ENCODE measurements at places on chromosomes 1 and 21.
A peak's percentile ranks its signal among the peaks of the same experiment; 100 is the strongest.

GRCh38 chr1:209529233-209529632 is 54.3 kb upstream of the CAMK1G start:
- no peak for DNase-seq

DNA sequence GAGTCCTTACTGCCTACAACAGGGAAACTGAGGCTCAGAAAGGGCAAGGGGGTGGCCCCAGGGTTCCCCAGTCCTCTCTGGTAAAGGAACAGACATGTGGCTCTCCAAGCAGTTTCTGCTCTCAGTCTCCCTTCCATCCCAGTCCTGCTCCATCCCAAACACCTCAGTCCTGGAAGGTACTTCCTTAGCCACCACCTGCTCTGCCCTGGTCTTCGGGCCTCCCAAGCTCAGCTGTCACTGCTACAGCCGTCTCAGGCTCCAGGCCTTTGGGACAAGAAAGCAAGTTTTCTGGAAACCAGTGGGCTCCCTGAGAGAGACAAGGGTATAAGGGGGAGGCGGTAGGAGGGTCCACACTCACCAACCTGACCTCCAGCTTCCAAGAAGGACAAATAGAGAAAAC is 23.1 kb upstream of the ADGRB2 start:
- no peak for DNase-seq

GRCh38 chr1:44890007-44890406 is 47.0 kb upstream of the PTCH2 start:
- DNase-seq, result no peak

- no peak for DNase-seq
These were observed 136.6 kb upstream of the CD34 start for GRCh38 chr1:208047476-208047934.

GRCh38 chr1:37034121-37035013 is at the start of gene GRIK3:
Gene GRIK3 (minus strand): TSS chr1:37034515. CDS start chr1:37034108, 407 bp downstream.
- DNase-seq, result peak; percentile 69

GRCh38 chr1:186426118-186426517 is 34.8 kb downstream of the PDC start:
- no peak for DNase-seq

DNA sequence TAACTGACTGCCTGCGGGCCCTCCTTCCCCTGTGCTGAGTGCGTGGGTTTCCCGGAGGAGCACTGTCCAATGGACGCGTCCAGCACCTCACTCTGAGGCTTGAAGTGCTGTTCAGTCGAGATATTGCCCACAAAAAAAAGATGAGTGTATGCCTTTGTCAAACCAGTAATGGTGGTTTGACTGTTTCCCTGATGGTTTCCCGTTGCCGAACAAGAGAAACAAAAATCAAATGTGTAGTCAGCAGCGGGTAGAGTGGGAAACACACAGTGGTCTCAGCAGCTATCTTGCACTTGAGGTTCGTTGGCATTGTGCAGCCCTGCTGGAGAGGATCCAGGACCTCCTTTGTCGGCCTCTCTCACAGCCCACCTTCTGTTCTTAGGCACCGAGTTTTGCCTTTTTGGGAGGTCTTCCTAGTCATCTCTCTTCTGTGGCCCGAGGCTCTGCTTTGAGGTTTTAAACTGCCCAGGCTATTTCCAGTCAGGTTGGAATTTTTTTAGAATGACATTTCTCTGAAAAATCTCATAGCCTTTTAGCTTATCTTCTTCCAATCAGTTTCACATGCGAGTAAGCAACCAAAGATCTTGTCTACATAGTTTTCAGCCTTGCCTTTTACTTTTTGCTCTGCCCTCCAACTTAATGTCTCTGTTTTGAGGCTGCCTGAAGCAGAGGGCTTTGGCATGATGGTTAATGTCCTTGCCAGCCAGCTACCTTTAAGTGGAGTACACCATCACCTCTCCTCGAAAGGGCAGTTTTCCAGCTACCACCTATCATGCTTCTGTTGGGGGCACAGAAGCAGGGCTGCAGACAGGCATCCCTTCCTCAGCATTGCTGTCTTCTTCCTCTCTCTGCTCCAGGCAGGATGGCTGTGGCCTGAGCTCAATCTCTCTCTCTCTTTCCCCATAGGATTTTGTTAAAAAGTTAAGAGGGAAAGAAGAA is 132.3 kb downstream of the URB2 start:
- no peak for DNase-seq

DNA sequence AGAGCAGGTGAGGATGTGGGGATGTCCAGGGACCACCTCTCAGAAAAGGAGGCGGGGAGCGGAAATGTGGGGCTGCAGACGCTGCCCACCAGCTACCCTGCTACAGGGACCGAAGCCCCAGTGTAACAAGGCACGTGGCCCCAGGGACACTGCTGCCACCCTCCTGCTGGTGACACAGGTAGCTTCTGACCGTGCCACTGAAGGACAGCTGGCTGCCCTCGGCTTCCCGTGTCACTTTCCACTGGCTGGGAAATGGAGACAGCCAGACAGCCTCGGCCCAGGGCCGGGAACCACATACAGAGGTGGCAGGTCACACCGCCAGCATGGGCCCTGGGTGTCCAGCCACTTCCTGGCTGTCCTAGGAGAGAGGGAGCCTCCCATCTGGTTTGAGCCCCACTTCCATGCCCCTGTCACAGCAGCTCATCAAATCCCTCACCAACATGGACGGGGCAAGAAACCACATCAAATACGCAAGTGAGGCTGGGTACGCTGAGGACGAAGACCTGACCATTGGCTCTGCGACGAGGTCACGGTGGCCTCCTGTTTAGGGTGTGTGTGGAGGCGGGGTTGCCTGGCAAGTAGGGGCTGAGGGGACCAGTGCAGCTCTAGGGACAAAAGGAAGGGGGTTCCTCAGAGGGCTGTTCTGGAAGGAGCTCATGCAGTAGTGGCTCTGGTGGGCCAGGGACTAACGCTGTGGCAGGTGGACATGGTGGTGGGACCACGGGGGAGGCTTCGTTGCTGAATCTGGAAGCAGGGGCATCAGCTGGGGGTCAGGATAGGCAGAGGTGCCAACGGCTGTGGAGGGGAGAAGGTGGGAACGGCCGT is 5.0 kb downstream of the PEX10 start:
- no peak for DNase-seq

DNA sequence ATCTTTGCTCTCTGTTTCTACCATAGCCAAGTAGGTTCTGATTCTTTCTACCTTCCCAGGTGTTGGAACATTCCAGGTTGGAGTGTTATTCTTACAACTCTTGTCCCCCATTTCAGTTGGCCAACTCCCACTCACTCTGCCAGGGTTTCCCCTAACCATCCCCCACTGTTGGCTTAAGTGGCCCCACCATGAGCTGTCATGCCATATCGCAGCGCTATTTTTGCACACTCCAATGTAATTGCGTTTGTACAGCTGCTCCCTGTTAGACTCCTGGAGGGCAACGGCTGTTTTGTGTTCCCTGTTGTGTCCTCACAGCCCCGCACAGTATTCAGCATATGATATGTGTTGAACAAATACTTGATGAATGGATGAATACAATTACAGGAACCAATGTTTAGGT is 117.7 kb upstream of the ETS2 start:
- no peak for DNase-seq

DNA sequence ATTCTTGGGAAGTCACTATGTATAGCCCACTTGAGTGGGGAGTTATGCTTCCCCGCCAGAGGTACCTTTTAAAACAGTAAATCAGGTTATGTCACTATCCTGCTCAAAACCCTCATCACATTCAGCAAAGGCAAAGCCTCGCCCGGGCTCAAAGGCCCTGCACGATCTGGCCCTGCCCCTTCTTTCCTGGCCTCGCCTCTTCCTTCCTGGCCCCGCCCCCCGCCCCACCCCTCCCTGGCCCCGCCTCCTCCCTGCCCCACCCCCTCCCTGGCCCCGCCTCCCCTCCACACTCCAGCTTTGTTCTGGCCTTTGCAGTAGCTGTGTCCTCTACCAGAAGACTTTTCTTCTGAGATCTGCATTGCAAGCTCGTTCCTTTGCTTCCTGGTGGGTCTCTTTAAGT is 6.6 kb downstream of the LDLRAD2 start:
- no peak for DNase-seq

- DNase-seq, result no peak
These were observed 2.5 kb downstream of the CFAP126 start for GRCh38 chr1:161365207-161365606.

GRCh38 chr1:228279011-228279721 is 71.3 kb downstream of the OBSCN start:
- DNase-seq, result no peak

DNA sequence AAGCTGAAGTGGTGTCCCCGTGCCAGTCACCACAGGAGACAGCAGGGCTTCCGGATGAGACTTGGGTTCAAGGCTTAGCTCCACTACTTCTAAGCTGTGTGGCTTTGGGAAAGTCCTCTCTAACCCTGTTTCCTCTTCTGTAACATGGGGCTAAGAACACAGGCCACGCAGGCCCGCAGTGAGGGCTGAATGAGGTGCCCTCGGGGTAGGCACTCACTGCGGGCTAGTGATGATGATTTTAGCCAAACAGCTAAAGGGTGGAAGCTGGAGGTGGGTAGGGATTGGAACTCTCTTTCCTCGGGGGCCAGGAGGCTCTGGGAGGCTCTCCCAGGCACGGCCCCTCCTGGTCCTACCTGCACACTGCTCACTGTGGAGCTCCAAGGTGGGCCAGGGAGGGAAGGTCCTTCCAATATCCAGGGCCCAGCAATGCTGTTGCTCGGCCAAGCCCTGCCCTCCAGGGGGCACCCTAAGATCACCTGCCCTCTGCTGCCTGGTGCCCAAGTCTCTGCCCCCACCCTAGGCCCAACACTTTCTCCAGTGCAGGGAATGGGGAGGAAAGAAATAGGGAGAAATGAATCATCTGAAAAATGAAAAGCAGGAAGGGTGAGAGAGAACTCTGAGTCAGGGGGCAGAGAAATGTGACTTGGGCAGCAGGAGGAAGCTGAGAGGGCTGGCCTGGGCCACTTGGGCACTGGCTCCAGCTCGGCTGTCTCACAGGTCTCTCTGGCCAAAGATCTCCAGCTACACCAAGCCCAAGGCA is 19.2 kb upstream of the EVA1B start:
- peak; percentile 26 for DNase-seq

GRCh38 chr1:64894438-64895196 is 71.7 kb downstream of the JAK1 start:
- DNase-seq, result no peak

GRCh38 chr1:10655002-10655401 is 141.4 kb downstream of the CASZ1 start:
- no peak for DNase-seq

GRCh38 chr21:43355266-43355924 is 71.5 kb downstream of the SIK1 start:
- peak; percentile 54 for DNase-seq

- no peak for DNase-seq
These were observed 142.3 kb upstream of the EDN2 start for GRCh38 chr1:41626616-41627375.

All from NCI-H2171 (cell line).